ENCODE measurements at places on chromosomes 6 and 20. TPM values are rescaled to one million over a fixed set of nuclear protein-coding genes. Genes with fewer than 3 reads are reported as not detected.

GABRR1 gene
- polyA plus RNA-seq: 0.85 TPM

GSTA2 gene
- polyA plus RNA-seq: not detected

NRSN2 gene
- polyA plus RNA-seq: 111 TPM

MTFR2 gene
- polyA plus RNA-seq: 7.8 TPM

MCCD1 gene
- polyA plus RNA-seq: not detected

RAB44 gene
- polyA plus RNA-seq: not detected

IL17F gene
- 12.9 TPM for polyA plus RNA-seq

SLC35D3 gene
- polyA plus RNA-seq: not detected

FOXA2 gene
- not detected for polyA plus RNA-seq

PRRT1 gene
- 88.8 TPM for polyA plus RNA-seq

GJA1 gene
- 41.6 TPM for polyA plus RNA-seq

CDH4 gene
- polyA plus RNA-seq: 0.45 TPM

All from Purkinje cell (primary cell).